Karpas-422 (cell line): ENCODE measurements at places on chromosomes 11 and 22.

DNA sequence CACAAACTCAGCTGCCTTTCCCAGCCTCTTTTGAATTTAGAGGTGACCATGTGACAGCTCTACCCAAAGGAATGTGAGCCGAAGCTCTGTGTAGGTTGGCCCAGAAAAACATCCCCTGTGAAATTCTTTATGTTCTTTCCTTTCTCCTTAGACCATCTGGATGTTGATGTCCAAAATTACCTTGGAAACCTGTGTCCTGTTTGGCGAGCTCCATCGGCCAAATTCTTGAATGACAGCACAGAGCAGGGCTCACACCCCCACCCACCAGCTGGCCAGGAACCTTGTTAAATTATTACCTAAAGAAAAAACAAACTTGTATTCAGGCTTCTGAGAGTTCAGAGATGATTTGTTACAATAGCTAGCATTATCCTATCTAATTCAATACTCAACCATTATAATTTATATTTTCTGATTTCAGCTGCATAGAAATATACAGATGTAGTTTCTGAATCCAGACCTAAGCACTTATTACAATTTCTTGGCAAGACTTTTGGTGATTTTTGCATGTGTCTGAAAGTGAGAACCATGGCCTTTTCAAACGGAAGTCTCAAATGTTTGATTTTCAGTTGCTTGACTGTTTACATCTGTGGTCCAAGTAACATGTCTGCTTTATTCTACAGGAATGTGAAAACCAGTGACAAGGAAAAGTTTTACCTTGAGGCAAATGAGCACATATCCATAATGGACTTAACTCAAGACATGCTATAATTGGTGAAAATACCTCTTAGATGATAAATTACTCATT is 554.2 kb downstream of the NTM start:
- DNase-seq, result no peak

DNA sequence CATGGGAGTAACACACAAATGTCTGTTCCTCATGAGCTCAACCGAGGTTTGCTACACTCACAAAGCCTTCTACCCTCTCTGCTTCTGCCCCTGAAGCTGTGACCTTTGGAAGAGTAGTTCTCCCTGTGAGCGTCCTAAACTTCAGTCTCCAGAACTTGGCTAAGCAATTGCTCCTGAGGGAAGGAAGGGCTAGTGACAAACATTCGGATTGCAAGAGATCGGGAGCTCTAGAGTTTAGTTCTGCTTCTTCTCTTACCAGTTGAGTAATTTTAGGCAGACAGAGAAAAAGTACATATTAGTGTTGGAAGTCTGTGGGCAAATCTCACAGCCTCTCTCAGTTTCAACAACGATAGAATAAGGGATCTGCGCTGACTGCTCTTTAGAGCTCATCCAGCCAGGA is 27.3 kb upstream of the ELF5 start:
- DNase-seq, result peak; percentile 34

DNA sequence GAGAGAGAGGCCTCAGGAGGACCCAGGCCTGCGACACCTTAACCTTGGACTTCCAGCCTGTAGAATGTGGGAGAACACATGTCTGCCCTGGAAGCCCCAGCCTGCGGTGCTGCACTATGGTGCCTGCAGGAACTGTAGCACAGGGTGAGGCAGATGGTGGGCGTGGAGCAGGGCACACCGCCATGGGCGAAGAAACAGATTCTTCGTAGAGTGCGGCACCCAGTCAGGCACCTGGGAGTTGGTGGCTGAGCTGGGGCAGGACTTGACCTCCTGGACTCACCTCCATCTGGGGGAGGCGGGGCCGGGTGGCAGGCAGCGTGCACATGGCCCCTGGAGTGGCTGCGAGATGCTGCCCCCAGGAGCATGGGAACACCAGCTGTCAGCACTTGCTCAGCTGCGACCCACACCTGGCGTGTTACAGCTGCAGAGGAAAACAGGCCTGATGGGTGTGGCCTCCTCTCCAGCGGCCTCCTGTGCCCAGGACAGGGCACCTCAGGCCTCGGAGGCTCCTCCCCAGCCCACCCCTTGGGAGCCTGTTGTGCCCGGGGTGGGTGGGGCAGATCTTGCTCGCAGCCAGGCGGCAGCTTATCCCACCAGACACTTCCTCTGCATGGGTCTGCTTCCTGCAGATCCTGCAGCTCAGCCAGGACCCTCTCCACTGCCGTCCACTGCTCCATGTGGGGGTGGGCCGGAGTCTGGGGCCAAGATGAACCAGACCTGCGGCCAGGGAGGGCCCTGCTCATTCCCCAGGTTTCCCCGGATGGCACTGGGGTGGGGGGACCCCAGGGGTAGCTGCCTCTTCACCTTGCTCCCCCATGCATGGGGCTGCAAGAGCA is 80.4 kb downstream of the MYEOV start:
- DNase-seq, result no peak

GRCh38 chr22:20647586-20648305 is 126.2 kb upstream of the SERPIND1 start:
- no peak for DNase-seq

DNA sequence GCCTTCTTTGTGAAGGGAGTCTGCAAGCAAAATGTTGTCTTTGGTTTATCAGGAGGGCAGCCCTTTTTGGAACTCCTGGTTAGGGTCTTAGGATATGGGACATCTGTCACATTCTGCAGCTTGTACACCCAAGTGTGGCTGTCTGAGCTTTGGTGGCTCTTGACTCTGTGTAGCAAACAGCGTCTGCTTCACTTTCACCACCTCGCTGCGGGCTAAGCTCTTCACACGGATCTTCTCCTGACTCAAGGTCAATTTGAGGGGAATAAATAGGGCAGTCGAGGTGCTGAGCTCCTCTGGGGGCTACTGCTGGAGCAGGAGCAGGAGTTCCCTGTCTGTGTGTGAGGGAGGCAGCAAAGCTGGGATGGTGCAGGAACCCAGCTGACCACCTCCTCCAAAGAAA is 10.6 kb downstream of the MICAL2 start:
- no peak for DNase-seq

DNA sequence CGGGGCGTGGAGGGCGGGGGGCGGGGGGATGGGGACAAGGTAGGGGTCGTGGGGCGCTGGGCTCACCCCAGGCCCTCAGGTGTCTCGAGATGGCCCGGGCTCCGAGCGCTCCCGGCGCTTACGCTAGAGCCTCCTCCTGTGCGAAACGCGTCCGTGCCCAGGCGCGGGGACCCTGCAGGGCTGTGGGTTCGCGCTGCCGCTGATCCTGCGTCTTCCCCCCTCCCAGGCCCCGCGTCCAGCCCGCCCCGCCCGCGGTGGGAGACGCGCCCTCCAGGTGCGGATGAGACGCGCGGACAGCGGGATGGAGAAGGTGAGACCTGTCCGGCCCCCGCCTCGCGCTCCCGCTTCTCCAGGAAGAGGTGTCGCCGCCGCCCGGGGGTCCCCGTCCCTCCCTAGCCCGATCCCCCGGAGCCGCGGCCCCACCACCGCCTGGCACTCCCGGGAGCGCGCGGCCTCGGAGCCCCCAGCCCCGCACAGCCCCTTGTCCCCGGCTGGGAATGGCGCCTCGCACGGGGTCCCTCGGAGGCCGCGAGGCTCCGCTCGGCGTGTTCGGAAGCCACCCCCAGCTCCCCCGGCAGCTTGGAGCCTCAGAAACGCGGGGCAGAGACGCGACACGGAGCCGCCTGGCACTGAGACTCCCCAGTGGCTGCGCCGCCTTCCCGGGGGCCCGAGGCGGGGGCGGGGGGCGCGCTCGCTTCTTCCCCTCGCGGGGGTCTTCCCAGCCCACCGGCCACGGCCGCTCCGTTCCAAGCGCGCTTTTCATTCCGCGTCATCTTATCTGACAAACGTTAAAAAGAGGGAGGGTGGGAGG is 27.6 kb upstream of the TOLLIP start:
- DNase-seq, result no peak

DNA sequence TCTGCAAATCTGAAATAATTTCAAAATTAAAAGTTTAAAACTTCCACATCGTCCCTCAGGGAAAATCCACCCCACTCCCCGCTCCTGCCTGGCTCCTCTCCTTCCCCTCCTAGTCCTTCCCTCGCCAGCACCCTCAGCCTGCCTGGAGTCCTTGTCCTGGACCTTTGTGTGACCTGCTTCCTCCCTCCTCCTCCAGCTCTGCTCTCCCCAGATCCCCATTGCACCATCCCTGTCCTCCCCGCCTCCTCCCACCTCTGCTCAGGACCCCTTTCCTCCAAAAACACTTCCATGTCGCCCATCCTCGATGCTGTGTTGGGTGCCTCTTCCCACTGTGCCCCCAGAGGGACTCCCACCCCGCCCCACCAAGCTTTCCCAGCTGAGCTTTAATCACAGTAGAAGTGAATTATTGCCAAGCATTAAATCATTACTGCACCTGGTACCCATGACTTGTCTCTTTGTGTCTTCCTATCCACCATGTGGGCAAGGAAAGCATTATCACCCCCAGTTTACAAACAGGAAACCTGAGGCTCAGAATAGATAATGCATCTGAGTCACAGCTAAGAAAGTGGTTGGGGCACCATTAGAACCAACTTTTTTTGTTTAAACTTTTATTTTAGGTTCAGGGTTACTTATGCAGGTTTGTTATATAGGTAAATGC is 2.4 kb upstream of the ZP1 start:
- DNase-seq, result no peak

- DNase-seq, result no peak
Measured at GRCh38 chr22:45544588-45545170, 42.0 kb downstream of the FBLN1 start.

- DNase-seq, result no peak
Measured at GRCh38 chr22:24367841-24368240, 59.6 kb upstream of the ADORA2A start.

DNA sequence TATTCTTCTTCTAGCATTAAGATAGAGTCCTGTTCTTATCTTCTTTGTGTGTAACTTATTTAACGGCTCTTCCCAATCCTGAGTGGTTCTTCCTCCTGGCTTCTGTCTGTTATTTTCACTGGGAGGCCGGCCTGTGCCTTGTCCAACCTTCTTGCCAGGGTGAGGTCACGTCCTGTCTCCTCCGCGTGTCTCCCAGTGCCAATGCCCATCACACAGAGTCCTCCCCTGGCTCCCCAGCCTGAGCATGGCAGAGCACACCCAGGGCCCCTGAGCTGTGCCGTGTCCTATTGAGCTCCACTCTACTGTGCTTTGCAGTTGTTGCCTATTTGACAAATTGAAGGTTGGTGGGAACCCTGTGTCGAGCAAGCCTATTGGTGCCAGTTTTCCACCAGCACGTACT is 487.3 kb downstream of the BRD1 start:
- DNase-seq, result no peak

DNA sequence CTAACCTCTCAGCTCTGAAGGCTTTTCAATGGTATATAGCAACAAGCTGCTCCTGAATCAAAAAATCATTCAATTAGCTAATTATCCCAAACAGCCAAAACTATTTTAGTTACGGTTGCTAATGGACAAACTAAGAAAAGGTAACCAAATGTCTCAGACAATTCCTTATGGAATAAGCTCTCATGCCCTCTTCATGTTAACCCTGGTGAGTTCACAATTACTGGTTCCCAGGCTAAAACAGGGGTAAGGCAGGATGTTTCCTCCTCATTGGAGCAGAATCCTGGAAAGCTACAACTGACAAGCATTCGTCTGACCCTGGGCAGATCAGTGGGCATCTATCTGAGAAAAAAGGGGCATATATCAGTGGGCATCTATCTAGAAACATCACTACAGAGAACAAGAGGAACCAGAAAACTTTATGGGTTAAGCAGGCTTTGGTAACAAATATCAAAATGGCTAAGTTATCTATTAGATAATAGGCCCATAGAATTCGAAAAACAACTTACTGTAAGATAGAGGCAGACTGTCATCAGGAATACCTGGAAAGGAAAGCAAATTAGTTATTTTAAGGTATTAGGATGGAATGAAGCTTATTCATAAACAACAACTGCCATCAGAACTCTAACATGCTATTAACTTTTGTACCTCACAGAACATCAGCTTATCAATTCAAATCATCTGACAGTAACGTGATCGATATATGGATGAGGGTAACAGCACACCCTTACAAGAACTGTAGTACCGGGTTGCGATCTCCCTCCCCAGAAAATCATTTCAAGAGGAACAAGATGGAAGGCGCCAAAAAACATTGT is 14.8 kb upstream of the WDR74 start:
- DNase-seq, result no peak

DNA sequence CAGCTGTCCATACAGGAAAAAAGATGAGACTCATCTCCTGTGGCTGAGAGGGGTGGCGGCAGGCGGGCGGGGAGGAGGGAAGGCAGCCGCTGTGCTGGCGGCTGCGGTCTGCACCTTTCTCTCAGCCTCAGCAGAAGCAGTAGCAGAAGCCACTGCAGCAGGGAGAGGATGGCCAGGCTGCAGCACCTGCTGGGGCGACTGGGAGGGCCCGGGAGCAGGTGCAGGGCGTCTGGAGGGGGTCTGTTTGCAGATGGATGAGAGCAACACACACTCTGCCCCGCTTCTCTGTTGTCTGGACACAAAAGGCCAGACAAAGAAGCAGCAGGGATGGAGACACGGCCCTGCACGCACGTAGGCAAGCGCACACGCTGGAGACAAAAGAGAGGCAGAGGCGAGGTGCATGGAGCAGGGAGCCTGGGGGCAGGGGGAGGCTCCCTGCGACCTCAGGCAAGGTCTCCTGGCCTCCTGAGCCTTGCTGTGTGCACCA is 9.3 kb upstream of the MIAT start:
- no peak for DNase-seq

DNA sequence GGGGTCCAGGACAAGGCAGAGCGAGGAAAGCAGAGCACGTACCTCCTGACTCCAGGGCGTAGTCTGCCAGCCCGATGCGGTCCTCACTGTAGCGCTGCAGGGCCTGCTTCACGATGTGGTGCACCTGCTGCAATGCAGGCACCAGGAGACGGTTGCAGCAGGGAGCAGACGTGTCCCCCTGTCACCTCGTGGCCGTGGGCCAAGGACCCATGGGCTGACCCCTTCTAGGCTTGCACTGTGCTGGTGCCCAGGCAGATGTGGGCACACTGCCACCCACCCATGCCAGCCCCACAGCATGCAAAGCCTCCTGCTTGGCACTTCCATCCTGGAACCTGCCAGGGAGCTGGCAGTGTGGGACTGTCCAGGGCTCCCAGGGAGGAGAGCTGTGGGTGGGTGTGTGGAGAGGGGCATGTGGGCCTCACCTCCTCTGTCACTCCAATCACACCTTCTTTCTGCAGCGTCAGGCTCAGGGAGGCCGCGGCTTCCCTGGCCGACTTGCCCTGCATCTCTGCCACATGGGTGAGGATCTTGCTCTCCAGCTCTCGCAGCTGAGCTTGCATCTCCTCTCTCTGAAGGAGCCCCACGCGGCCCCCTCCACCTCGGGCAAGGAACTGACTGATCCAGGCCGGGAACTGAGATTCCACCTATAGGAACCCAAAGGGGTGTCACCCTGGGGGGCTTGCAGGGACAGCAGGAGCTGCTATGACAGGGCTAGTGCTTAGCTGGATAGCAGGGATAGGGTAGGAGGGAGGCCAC is 16.3 kb downstream of the SUN2 start:
- no peak for DNase-seq

GRCh38 chr11:68840661-68841653 is 759 bp downstream of the CPT1A start:
- peak; percentile 72 for DNase-seq
